ENCODE measurements at places on chromosomes 2 and 18. TPM values are rescaled to one million over a fixed set of nuclear protein-coding genes. Genes with fewer than 3 reads are reported as not detected.

- DNase-seq: no peak
Observed at GRCh38 chr2:238925816-238926521, 78.1 kb downstream of the TWIST2 start.

- no peak for DNase-seq
Observed at GRCh38 chr2:177338177-177338721, 54.3 kb upstream of the AGPS start.

- DNase-seq: no peak
Observed at GRCh38 chr2:236171181-236171679, 3.0 kb upstream of the GBX2 start.

- DNase-seq: no peak
Observed at GRCh38 chr18:13868501-13869271, 44.7 kb downstream of the MC5R start.

DNA sequence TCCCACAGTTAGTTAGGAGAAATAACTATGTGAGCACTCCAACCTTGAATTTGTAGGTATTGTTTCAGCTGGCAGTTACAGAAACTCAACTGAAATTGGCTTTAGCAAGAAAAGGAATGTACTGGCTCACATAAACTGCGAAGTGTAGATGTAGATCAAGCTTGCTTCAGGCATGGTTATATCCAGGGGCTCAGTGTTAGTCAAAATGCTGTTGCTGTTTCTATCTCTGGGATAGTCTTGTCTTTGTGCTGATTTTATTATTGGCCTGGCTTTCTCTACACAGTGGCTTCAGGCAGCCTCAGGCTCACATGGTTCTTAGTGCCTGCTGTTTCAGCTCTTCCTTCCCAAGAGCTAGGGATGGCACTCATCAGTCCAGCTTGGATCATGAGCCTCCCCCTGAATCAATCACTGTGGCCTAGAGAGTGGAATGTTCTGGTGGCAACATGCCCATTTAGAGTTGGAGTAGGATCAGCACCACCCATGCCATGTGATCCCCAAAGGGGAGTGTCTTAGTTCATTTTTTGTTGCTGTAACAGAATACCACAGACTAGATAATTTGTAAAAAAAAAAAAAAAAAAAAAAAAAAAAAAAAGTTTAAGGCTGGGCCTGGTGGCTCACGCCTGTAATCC, 69.1 kb upstream of the FOXI3 start:
- no peak for DNase-seq

The MERTK gene
- total RNA-seq: 0.74 TPM

The GNLY gene
- 27.5 TPM for total RNA-seq

The SERPINB11 gene
- not detected for total RNA-seq

The USP14 gene
- total RNA-seq: 57.0 TPM

Data from activated naive CD8-positive, alpha-beta T cell treated with anti-CD3 and anti-CD28 coated beads, Interleukin-2, amount 10 ng/mL, durations not matched to agents 7 days and 5 days (primary cell).